ENCODE measurements at places on chromosomes 12 and 14. TPM values are rescaled to one million over a fixed set of nuclear protein-coding genes. Genes with fewer than 3 reads are reported as not detected.

The CPNE6 gene
- total RNA-seq, result not detected

The NUAK1 gene
- total RNA-seq, result 68.8 TPM

The LPAR5 gene
- total RNA-seq, result not detected

The OAS2 gene
- total RNA-seq, result 80.4 TPM

The PROX2 gene
- total RNA-seq, result not detected

The CIROP gene
- not detected for total RNA-seq

The KRT83 gene
- not detected for total RNA-seq

The KRT80 gene
- total RNA-seq, result 1.5 TPM

The COQ6 gene
- total RNA-seq, result 29.4 TPM

The CEP128 gene
- 2.6 TPM for total RNA-seq

The BMAL2 gene
- total RNA-seq, result 30.1 TPM

Data from glomerular endothelial cell (primary cell).